ENCODE measurements at places on chromosomes 11 and 22.

- DNase-seq, result no peak
Observed at GRCh38 chr11:67605231-67606011, 1.3 kb upstream of the NDUFV1 start.

- DNase-seq, result no peak
Observed at GRCh38 chr11:40867991-40868632, 591.3 kb downstream of the LRRC4C start.

DNA sequence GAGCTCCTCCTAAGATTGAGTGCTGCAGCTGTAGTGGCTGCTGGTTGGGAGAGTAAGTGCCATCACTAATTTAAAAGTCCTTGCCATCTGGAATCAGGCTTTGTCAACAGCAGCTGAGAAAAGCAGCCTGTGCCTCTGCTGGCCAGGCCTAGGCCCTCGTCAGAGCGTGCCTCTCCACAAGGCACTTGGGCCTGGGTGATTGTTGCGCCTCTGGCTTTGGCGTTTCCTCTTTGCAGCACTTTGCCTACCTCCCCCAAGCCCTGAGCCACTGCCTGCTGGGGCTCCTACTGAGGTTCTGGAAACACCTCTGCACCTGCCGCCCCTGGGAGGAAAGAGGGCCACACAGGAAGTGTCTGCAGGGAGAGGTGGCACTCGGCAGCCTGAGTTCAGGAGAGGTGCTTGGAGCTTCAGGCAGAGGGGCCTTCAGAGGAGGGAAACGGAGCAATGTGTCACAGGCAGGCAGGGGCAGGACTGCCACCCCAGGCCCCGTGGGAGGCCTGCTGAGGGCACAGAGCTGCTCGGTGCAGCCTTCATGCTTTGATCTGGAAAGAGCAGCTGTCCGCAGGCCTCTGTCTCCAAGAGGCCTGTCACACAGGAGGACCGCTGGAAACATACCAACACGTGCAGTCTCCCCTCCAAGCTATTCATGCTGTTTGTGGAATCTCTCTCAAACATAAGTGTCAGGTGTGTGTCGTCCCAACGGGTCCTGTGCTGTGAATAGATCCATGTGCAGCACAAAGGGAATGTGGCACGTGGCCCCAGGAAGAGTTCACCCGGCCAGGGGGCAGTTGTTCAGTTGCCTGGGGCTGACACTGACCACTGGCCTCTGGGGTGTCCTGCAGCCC lies 61.5 kb upstream of the EMID1 start:
- no peak for DNase-seq

DNA sequence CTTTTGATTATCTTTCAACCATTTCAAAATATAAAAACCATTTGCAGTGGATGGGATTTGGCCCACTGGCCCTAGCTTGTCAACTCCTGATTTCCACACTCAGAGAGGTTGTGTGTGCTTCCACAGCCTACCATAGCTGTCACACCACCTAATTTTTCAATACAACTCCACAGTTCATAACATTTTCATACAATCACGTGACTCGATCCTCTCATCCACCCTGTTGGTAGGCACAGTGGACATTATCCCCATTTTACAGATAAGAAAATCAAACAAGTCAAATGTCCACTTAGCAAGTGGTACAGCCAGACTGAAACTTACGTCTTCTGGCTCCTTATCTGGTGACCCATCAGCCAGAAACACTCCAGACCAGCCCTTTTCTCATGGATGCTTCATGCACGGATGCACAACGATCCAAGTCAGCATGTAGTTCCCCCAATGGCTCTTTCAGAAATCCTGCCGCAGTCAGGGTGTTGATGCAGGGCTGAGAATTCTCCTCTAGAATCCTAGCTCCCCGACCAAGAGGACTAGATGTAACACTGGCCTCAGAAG lies 88.0 kb downstream of the ABTB2 start:
- DNase-seq, result no peak

GRCh38 chr11:131658952-131659351 lies 288.5 kb downstream of the NTM start:
- no peak for DNase-seq

DNA sequence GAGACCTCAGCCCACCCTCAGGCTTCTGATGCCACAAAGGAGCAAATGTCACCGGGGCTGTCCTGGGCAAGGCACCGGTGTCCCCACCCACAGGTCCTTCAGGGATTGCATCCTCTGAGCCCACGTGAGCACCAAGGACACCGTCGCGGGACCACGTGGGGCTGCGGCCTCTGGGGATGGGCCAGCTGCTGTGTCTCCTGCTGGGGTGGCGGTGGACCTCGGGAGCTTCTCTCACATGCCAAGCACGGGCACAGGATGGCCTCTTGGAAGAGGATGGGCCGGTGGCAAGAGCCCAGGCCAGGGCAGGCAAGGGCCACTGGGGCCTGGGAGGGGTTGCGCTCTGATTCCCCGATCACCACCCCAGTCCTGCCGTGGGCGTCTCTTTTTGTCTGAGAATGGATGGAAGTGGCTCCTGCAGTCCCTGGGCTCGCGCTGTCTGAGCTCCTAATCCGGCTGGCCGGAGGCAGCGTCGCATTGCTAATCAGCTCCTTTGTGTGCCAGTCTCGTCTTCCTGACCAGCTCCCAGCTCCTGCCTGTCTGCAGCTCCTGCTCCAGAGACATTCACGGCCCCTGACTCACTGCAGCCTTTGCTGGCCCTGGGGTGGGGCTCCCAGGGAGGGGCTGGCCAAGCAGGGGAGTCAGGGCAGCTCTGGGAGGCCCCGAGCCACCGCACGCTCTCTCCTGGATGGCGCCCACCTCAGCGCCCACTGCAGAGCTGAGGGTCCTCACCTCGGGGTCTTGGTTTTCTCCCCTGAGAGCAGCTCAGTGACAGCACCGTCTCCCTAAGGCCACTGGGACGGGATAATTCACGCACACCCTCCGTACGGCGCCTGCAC lies 146.7 kb downstream of the CTTN start:
- peak; percentile 86 for DNase-seq

GRCh38 chr22:43849731-43850130 lies 12.6 kb downstream of the SULT4A1 start:
- no peak for DNase-seq

DNA sequence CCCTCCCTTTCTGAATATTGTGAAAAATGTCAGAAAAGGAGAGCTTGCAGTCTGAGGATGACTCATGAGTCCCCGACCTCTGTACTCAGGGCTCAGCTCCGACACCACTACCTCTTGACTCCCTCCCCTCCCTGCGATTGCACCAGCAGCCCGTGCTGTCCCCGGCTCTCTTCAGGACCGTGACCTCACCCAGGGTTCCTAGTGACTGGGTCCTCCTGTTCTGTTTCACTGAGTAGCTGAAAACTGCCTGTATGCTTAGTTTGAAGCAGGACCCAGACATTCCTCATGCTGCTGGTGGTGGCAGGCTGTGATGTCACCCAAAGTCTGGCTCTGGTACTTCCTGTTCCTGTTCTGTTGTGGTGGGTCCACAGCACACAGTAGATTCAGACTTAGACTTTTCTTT lies 11.7 kb downstream of the PHRF1 start:
- DNase-seq, result peak; percentile 71

- no peak for DNase-seq
Observed at GRCh38 chr11:70078095-70078780, at the start of gene ANO1. ANO1 (plus strand) TSS chr11:70078317; CDS start chr11:70078607, 290 bp downstream.

DNA sequence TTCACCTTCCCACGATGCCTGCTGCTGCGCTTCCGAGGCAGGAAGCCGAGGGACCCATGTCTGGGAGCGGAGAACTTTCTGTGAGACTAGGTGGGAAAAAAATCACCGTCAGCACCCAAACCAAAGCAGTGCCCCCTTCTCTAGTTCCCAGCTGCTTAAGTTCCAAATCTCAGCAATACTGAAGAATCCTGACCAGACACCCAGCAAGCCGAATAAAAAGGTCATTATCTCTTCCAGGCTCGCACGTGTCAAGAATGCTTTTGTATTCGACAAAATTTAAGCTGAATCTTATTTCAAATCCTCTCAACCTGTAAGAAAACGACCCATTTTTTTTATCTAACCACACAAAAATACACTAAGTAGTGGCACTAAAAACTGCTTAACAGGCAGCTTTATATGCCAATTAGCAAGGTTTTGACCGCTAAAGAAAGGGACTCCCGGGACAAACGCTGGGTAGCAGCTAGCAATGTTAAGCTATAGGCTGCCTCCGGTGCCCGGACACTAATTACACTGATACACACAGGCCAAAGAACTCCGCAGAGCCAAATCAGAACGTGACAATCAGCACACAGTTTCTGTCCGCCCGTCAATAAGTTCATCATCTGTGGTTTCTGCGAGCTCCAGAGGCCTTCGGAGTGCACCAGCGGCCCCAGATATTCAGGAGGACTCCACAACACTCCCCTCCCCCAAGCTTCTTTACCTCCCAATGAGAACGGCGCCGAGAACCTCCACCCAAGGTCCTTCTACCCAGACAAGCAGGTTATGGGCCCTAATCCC lies 728 bp downstream of the RPL3 start:
- DNase-seq, result no peak

- DNase-seq, result no peak
Observed at GRCh38 chr11:100748153-100748552, 61.1 kb downstream of the ARHGAP42 start.

GRCh38 chr11:119192111-119192510 lies 6.8 kb downstream of the NHERF4 start:
- DNase-seq, result no peak

DNA sequence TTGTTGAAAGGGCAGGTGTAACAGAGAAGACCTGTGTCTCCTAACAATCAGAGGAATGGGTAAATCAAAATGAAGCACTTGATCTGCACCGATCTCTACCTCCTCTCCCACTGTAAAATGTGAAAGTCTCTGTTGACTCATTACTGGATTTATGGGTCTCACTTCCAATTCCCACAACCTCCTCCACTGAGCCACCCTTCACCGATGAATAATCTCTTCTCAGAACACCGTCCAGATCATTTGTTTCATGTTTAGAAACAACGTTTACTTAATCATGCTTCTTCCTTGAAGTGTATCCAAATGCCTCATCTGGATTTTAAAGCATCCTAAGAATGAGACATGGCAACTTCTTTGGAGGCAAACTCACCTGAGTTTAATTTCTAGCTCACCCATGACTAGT lies 643.6 kb downstream of the ETS1 start:
- no peak for DNase-seq

GRCh38 chr11:134677891-134678551 lies 266.0 kb upstream of the B3GAT1 start:
- DNase-seq, result no peak

DNA sequence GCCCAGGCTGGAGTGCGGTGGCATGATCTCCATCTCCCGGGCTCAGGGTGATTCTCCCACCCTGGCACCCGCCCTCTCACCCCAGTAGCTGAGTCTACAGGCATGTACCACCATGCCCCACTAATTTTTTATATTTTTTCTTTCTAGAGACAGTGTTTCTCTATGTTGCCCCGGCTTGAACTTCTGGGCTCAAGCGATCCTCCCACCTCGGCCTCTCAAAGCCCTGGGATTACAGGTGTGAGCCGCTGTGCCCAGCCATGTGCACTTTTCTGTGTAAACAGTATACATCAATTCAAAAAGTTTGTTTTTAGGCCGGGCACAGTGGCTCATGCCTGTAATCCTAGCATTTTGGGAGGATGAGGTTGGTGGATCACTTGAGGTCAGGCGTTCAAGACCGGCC lies 14.7 kb downstream of the GRIK4 start:
- no peak for DNase-seq

GRCh38 chr11:29641201-29641600 lies 375.6 kb downstream of the KCNA4 start:
- no peak for DNase-seq

DNA sequence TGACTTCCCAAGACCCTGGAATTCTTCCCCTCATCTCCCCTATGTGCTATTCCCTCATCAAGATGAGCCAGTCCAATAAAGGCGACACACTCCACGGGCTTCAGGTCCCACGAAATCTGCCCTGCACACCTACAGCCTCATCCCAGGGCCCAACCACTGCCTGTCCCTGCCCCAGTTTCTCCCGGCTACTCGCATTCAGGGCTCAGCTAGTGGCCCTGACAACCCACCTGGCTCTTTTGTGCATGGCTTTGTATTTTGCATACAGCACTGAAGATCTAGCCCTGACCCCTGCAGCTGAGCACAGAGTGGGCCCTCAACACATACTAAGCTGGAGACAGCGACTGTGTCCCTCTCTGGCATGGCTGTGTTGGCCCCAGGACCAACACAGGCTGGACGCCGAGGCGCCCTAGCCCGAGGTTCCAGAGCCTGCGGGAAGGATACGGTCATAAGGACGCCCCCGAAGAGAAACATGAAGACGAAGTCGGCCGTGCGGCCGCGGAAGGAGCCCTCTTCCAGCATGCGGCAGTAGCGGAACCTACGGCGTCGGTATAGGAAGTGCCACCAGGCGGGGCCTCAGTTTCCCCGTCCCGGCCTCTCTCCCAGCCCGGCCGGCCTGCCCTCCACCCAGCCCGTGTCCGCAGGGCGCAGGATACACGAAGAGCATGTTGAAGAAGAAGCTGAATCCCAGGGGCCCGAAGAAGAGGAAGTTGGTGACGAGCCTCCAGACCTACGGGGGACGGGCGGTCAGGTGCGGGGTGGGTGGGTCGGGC lies 710 bp downstream of the DERL3 start:
- DNase-seq, result no peak

DNA sequence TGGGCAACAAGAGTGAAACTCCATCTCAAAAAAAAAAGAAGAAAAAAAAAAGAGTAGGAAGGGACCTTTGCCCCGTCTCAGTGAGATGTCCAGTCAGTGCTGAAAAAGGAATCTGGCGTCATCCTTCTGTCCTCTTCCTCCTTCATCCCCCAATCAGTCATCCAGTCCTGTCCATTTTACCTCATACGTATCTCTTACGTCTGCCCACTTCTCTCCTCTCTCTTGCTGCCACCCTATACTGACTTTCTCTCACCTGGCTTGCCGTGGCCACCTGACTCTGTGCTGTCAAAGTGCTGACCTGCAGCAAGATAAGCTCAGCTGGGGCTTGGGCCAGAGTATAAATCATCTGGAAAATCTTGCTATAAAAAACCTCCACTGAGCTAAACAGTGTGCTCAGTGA lies 13.6 kb downstream of the SEPTIN3 start:
- DNase-seq, result no peak

- DNase-seq, result no peak
Observed at GRCh38 chr22:50586416-50586815, 3.8 kb upstream of the CHKB start.

DNA sequence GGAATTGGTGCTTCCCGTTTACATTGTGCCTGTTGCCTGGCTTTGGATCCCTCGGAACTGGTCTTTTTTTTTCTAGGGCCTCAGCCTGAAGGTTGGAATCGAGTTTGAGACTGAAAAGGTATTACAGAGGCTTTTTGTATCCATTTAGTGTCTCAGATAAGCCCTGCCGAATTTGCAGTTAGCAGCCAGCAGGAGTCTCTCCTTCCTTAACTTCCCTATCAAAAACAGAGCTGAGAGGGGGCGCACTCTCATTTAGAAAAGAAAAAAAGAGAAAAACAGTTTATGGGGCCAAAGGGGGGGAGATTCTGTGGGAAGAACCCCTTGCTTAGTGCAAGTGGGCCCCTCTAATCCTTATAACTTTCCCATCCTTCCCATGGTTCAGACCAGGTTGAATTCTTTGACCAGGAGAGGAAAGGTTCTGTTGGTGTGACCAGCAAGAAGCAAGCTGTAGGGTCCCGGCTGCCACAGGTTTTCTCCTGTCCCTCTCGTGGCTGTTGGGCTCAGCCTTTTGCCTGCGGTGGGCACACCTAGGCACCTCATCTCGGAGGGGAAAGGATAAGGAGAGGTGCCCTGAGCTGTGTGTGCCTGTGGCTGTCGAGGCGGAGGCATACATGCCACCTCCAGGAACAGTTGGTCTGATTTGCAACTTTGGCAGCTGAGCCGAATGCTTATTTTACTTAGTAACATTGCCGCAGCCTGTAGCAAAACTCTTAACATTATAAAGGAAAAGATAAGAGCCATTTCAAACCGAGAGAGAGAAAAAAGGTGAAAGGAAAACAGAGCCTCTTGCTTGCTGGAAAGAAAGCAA lies 565.0 kb upstream of the CNTN5 start:
- DNase-seq, result no peak

Data from H54 (cell line).